Fibroblast of pulmonary artery (primary cell): ENCODE measurements at places on chromosomes 1 and 21.

GRCh38 chr21:36707763-36708285 lies 8.9 kb downstream of the SIM2 start:
- no peak for DNase-seq

DNA sequence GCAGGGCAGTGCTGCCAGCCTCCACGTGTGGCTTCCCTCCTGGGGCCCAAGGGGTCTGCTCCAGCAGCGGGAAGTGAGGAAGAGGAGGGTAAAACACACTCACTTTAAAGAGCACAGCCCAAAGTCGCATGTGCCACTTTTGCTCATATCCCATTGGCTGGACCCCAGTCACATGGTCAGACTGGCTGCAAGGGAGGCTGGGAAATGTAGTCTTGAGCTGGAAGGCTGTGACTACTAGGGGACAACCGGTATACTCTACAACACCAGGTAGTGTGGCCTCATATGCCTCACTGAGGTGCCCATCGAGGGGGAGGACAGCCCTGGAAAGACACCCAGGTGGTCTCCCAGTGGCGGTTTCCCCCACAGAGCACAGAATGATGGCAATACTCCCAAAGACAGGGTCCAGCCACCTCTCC lies 45.2 kb downstream of the CAMK2N1 start:
- DNase-seq = peak; percentile 53

GRCh38 chr21:15063814-15064575 lies 805 bp downstream of the NRIP1 start:
- DNase-seq = peak; percentile 44

DNA sequence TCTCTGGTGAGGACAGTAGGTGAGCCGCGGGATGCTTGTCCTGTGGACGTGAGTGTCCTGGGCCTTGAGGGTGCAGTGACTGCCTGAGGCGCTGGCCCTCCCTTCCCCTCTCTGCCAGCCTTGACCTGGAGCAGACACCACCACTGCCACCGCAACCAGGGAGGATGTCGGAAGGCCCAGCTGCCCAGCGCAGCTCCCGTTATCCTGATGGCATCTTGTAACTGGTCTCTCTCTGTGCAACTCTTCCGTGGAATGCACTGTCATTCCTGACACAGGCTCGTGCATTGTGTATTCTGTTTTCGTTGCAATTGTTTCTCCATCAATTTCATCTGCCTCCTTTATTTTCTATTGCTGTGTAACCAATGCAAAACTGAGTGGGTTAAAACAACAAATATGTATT lies 118.2 kb downstream of the PCBP3 start:
- no peak for DNase-seq

DNA sequence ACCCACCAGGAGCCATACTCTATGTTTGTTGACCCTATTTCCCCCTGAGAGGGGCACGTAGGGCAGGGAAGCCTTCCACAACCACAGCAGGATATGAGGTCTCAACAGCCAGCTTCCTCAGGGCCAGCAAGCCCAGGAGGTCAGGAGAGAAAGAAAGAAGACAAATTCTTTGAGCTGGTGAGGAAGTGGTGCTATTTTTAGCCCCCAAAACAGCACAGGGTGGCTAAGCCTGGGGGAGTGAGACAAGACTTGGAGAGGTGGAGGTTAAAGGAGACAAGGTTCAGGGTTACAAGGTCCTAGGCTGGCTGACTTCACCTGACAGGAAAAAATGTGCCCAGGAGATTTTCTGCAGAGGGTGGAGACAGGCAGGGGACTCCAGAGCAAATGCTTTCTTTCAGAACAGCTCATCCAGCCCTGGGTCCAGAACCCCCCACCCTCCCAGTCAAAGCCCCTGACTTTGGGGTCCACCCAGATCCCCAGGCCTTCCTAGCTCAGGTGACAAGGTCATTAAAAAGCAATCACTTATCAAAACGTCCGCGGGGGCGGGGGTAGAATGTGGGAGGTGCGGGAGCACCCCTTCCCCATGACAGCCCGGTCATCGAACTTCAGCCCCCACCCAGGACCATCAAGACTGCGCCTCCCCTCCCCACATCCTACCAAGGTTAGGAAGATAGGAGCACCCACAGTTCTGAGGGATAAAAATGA lies 1.3 kb downstream of the SV2A start:
- no peak for DNase-seq

DNA sequence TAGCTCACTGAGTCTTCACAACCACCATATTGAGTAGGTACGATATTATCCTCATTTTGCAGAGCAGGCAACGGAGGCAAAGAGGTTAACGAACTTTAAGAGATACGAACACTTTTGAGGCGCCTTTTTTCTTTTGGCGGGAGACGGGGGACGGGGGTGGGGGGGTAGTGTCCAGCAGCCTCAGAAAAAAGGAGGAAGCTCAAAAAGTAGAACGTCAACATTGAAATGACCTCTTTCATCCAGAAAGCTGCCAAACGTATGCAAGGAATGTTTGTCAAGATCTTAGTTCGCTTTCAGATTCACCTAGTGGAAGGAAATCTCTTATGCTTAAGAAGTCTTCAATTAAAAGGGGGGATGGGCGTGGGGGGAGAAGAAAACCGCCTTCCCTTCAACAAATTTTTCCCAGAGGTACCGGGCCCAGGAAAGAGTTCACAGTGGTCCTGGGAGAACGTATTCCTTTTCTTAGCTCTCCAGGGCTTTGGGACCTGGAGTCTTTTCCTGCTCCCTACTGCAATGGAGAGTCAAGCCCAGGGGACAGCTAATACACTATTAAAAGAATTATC lies 1.1 kb upstream of the PCAT6 start:
- DNase-seq = no peak

DNA sequence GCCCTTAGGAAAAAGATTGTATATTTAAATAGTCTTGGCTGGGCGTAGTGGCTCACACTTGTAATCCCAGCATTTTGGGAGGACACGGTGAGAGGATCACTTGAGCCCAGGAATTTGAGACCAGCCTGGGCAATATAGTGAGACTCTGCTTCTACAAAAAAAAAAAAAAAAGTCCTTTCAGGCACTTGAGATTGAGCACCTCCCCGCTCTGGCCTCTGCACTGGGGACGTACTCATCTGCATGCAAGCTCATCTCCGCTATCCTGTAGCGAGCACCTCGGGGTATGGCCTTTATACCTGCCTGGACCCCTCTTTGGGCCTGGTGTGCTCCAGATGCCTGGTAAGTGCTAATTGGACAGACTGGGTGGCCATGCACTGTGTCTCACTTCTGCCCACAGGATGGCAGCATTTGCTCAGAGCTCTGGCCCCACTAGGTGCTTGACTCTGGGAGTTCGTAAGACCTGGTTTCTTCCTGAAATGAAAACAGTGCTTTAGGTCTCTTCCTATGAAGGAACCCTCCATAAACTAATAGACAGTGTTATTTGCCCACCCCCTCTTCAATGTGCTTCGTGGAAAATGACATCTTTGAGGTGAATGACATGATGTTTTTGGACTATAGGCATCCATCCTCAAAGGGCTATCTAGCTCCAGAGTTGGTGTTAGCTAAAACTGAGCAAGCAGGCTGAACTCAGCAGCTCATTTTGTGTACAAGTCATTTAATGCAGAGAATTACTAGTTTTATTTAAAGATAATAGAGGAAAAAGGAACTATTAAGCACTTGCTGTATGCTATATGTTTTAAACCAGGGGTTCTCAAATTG lies 61.7 kb upstream of the ADAR start:
- peak; percentile 86 for DNase-seq

DNA sequence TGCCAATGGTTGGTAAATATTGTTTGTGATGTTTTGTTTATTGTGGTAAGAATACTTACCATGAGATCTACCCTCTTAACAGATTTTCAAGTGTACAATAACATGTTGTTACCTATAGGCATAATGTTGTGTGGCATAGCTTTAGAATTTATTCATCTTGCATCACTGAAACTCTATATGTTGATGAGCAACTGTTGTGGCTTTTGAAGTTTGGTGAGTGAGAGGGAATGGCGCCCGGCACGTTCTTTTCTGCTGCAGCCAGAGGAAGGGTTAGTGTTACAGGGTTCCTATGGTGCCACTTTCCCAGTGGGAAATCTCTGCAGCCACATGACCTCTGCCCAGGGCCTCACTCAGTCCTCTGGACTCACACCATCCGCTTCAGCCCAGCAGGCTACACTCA lies 342.5 kb upstream of the ADGRL2 start:
- no peak for DNase-seq
